Tongue (tissue), 3 donors: ENCODE measurements at places on chromosomes 11 and 22. TPM values are rescaled to one million over a fixed set of nuclear protein-coding genes. Genes with fewer than 3 reads are reported as not detected.

DNA sequence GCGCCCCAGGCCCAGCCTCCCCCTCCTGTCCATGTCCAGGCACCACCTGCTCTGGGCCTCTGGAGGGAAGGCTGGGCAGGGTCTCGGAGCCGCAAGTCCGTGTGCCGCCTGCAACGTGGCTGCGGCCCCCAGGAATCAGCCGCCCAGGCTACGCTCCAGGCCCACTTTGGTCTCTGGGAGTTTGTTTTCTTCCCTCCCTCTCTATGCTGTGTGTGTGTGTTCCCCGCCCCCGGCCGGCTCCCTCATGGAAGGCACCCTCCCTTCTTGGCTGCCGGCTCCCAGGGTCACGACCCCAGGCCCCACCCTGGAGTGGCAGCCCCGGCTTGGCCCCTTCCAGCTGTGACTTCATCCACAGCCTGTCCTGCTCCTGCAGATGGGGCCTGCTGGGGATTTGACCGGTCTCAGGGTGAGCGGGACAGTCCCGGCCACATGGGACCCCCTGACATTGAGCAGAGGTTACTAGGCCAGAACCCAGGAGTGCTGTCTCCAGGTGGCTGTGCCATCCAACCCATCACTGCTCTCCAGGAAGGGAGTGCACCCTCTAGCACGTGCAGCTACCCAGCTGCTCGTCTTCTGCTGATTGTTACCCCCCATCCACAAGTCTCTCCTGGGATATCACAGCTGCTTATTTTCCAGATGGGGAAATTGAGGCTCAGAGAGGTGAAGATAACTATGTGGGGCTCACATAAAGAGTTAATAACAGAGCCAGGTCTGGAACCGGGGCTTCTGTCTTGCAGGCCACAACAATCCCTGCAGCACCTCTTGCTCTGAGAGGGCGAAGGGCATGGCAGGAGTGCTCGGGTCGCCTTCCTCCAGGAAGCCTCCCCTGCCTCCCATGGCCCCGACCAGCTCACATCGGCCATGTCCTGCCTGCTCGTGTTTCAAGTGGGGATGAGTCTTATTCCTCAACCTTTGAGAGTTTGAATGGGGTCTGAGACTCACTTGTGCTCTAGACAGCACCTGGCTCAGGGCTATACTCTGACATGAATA, 2.8 kb upstream of the LIF start:
- no peak for DNase-seq

DNA sequence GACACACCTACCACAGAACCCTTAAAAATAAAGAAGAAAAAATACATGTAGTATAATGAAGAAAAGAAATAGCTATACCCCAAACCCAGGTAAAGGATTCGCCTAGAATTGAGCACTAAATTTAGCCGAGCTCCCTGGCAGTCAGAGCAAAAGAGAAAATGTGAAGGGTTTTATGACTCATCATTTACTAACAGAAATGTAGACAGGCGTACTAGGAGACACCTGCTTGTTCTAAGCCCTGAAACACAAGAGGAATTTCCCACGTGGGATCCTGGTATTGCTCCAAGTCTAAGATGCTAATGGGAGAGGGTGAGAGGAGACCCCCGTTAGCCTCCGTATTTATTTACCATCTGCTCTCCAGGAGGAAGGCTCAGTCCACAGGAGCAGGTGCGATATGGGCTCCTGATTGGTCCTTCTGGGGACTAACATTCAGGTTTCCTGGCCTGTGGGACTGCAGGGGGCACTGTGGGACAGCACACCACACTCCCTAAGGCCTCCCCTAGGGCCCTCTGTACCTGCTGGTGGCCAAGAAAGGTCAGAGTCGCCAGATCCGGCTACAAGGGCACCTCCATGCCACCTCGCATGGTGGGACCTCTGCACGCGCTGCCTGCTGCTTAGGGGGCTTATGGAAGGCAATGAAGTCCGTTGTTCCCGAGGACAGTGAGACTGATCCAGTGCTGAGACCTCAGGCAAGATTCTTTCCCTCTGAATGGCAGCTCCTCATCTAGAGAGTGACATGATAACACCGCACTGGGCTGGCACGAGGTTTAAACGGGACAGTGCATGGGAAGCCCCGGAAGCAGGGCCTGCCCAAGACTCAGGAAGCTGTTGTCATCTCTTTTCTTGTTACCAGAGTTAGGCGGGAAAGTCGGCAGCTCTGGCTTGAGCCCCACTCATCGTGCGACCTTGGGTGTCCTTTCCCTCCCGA, 25.8 kb downstream of the KCNC1 start:
- DNase-seq, result no peak

- DNase-seq, result no peak
Measured at GRCh38 chr11:13091373-13091772, 82.3 kb downstream of the RASSF10 start.

DNA sequence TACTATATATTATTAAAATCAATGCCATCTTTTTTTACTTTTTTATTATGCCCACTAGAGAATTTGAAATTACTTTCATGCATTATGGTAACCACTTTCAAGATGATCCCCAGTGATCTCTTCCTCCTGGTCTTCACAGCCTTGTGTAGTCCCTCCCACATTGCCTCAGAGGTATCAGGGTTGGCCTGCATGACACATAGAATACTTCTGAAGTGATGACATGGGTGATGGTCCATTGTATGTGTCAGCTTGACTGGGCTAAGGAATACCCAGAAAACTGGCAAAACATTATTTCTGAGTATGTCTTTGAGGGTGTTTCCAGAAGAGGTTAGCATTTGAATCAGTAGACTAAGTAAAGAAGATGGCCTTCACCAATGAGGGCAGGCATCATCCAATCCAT, 14.2 kb upstream of the ISX start:
- DNase-seq, result no peak

GRCh38 chr11:36390963-36391471, 94.9 kb downstream of the PRR5L start:
- DNase-seq, result no peak

GRCh38 chr11:44711113-44711786, 15.5 kb upstream of the TSPAN18 start:
- DNase-seq, result no peak

GRCh38 chr22:17192186-17192585, 27.0 kb downstream of the ADA2 start:
- no peak for DNase-seq

Gene CCDC157
- 5.4 TPM for total RNA-seq

Gene NTM
- 12.1 TPM for total RNA-seq
